NCI-H2171 (cell line): ENCODE measurements at places on chromosomes 16 and 17.
A peak's percentile ranks its signal among the peaks of the same experiment; 100 is the strongest.

DNA sequence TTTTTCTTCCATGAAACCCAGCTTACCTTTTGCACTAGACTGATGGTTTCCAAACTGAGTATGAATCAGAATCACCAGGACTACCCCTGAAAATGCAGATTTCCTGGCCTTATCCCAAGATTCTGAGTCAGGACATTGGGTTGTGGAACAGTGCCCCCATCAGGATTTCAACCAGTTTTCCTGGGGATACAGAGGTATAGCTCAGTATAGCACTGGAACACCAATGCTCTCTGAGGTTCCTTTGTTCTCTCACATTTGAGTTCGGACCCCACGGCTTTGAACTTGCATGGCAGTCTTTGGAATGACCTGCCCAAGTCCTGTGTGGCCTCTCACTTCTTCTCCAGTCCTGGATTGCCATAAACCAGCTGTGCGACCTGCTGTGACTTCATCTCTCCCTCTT, 12.8 kb upstream of the CCL8 start:
- no peak for DNase-seq

GRCh38 chr17:70375813-70376770, 206.8 kb downstream of the KCNJ2 start:
- no peak for DNase-seq

DNA sequence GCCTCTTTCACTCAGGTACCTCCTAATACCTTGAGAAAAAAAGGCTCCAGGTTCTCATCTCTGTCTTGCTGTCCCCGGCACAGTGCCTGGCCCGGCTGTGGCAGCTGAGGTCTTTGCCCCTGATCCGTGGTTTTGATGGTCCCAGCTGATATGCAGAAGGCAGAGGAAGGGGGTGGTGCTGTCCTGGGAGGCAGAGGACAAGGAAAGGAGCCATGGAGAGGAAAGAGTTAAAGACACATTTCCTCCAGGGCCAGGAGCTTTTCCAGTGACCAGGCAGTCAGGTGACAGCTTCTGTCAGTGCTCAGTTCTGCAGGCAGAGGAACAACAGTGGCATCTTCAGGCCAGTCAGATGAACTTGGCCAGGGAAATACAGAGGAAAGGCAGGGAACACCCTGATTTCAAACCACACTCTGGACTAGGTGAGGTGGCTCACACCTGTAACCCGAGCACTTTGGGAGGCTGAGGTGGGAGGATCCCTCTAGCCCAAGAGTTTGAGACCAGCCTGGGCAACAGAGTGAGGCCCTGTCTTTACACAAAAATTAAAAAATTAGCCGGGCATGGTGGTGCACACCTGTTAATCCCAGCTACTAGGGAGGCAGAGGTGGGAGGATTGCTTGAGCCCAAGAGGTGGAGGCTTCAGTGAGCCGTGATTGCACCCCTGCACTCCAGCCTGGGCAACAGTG, 3.3 kb upstream of the COG1 start:
- peak; percentile 27 for DNase-seq

DNA sequence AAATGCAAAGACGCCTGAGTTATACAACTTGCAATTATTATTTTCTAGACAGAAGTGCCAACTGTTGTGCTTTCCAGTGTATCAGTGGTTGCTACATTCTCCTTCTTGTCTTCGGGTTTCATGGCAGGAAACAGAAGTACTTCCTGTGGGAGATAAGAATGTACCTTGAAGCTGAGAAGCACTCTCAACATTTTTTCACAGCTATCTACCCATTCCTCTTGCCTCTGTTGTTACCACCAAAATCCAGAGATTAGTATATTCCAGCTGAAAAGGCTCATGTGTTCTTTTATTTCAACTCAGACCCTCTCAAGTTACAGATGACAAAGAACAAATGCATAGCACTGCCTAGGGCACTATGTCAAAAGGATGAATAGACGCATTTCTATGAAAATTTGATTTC, 4.8 kb upstream of the ADAT1 start:
- DNase-seq = no peak

GRCh38 chr17:64245218-64246145, 17.6 kb downstream of the TEX2 start:
- no peak for DNase-seq

DNA sequence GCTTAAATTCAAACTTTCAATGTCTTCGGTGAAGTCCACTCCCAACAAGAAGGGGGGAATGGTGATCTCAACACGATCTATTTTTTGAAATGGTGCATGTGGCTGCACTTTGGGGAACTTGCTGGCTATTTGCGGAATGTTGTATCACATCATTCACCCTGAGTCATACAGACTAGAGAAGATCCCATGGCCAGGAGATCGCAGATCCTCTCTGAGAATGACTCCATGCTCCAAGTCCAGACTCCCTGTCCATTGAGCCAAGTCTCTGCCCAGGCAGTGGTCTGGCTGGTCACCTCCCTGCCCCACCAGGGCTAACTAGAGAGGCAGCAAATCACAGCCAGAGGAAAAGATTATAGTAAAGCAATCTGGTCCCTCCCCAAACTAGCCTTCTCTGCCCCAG, 120.6 kb downstream of the XYLT1 start:
- no peak for DNase-seq

DNA sequence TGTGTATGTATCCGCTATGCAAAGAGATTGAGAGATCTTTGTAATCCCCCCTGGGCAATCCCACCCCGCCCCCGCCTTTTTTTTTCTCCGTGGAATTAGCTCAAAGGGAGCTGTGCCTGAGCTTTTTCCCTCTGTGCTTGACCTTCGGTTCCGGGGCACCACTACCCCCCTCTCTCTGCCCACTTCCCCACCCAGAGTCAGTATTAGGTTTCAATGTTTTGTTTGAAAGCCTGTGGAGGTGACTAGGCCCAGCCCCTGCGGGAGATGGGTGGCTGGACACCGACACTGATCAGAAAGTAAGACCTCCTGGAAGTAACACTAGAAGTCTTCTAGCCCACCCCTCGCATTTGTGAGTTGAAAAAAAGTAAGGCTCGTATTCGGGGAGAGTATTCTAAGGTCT, 7.0 kb downstream of the CBLN1 start:
- no peak for DNase-seq

DNA sequence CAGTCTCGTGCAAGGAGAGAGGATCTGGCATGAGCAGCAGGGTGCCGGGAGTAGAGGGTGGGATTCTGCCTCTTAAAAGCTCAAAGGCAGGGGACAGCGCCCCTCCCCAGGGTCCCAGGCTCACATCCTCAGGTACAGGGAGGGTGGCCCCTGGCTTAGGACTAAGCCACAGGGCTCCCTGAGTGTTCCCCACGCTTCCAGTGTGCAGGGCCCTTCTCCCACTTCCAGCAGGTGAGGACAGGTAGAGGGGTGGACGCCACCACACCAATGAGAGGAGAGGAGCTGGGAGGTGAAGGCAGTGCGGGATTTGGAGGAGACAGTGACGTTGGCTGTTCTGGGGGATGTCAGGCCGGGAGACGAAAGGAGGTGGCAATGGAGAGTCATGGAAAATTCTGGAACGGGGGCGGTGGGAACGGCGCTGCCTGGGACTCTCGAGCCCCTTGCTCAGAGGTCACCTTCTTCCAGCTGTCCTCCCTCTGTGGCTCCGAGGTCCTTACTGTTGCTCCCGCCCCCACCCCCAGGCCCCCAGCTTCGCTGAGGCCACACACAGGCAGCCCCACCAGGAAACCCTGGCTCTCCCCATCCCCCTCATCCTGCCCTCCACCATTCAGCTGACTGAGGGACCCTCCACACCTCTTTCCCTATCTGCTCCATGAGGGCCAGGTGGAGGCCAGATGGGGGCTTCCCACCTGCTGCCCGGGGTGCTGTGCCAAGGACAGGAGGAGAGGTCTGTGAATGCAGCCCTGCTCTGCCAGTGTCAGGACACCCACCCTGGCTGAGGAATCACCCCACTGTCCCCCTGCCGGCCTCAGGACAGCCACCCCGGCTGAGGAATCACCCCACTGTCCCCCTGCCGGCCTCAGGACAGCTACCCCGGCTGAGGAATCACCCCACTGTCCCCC, 57.7 kb upstream of the ACSF3 start:
- no peak for DNase-seq

DNA sequence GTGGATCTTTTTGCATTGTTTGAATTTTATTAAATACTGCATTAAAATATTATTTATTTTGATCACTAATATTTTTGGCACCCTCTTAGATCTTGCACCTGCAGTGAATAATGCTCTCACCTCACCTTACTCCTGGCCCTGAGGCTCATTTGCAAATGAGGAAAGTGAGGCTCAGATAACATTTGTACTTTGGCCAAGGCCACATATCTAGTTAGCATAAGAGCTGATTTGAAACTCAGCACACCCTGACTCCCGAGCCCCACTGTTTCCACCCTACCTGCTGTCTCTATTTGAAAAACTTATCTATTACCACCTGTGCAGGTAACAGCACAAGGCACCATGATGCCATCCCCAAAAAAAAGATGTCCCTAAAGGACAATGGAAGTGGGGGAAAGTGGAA, 358.7 kb upstream of the MAF start:
- DNase-seq = no peak

DNA sequence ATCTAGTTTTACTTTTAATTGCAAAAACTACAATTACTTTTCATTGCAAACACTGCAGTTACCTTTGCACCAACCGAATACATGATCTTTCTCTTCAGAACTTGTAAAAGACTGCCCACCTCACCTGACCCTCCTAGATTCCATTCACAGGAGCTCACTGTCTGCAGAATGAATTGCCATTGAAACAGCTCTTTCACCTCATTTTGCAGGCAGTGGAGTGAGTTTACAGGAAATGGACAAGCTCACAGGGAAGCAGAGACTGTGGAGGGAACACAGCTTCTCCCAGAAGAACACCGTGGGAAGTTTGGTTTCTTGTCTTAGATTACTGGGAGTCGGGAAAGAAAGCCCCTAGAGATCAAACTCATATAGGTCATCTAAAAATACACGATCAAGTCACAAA, 439.7 kb upstream of the RBFOX1 start:
- DNase-seq = no peak

DNA sequence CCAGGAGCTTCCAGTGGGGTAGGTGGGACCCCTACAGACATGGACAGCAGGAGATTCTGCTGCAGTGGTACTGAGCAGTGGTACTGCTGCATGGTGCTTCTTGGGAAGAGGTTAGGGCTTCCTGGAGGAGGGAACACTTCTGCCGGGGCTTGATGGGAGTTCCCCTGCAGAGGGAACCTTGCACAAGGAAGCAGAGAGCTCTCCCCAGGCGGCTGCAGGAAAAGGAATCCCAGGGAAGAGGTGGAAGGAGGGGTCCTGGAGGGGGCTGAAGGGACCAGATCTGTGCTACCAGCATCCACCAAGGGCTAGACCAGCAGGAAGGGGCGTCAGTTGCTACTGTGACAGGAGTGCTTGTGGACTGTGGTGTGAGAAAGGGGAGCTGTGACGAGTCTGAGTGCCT, 10.6 kb downstream of the RIPOR1 start:
- DNase-seq = no peak

DNA sequence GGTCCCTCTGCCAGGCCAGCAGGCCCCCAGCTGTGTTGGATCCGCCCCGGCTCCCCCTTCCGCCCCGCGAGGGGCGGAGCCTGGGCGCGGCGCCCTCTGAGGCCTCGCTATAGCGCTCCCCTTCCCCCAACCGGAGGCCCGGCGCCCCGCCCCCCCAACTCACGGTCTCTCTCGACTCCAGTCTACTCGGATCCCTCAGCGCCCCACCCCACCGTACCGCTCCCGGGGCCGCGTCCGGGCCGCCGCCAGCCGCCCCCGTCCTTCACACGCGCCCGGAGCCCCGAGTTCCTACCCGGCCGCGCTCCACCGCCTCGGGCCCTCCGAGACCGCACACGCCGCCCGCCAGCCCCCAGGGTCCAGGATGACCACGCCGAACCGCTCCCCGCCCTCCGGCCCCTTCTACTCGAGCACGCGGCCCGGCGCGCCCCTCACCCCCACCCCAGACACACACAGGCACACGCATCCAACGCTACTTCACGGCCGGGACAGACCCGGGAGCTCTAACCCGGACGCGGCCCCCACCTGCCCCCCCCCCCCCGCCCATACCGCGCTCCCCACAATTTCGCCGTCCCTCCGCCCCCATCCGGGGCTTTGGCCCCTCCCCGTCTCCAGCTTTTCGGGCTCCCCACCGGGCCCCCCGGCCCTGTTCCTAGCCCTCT, 1.4 kb downstream of the PHF23 start:
- peak; percentile 60 for DNase-seq

DNA sequence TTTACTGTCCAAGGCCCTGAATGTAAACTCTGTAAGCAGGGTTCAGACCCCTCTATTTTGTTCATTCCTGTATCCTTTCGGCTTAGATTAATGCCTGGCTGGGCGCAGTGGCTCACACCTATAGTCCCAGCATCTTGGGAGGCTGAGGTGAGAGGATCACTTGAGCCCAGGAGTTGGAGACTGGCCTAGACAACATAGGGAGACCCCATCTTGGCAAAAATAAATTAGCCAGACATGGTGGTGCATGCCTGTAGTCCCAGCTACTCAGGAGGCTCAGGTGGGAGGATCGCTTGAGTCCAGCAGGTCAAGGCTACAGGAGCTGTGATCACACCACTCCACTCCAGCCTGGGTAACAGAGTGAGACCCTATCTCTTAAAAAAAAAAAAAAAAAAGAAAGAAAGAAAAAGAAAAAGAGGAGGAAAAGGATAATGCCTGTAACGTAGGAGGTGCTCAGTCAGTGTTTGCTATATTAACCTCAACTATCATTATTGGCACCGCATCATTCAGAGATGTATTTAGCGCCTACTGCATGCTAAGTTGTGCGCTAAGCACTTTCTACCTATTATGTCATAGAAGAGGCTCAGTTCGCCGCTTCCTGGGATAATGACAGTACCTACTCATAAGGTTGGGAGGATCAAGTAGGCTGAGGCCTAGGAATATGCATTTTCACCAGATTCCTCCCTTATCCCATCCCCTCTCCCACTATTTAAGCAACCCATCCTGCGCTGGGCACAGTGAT, 5.0 kb downstream of the SOCS1 start:
- DNase-seq = no peak

GRCh38 chr16:85731179-85731578, 19.7 kb downstream of the C16orf74 start:
- DNase-seq = no peak

DNA sequence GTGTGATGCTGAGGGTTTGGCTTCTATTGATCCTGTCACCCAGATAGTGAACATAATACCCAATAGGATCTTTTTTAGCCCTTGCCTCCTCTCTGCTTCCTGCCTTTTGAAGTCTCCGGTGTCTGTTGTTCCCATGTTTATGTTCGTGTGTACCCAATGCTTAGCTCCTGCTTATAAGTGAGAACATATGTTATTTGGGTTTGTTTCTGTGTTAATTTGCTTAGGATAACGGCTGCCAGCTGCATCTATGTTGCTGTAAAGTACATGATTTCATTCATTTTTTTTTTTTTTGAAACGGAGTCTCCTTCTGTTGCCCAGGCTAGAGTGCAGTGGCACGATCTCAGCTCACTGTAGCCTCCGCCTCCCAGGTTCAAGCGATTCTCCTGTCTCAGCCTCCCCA, 23.0 kb downstream of the DUS2 start:
- peak; percentile 60 for DNase-seq

- DNase-seq = peak; percentile 27
Observed at GRCh38 chr17:36602924-36603384, 1.6 kb downstream of the MRM1 start.

GRCh38 chr17:42313773-42314566, 25.7 kb downstream of the STAT5A start:
- DNase-seq = no peak

GRCh38 chr16:67922740-67923139, 8.9 kb downstream of the CTRL start:
- no peak for DNase-seq
